HAP-1 (cell line): ENCODE measurements at places on chromosomes 3 and 15.

- DNase-seq = peak; percentile 22
Measured at GRCh38 chr3:68919000-68919399, 13.3 kb downstream of the TAFA4 start.

DNA sequence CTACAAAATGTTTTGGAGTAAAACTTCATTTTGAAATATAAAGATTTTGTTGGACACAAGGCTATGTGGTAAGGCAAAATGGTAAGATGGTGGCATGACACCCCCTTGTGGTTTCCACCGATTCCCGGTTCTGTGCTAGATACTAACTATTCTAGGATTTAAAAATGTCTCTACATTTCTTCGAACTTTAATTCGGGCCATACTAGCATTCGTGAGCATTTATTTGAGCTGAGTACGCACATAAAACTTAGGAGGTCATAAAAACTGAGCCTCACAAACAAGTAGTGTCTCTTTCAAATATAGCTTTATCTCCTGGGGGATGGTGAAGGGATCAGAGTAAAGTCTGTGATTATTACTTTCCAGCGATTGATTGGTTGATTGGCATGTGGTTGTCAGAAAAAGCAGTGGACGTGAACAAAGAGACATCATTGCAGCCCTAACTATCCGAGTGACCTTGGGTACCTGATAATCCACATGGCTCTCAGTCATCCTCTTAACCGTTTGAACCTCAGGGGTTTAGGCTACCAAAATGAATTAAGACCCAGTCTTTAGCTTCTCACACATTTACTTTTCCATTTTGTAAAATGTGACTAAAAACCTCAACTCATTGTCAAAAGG lies 1.1 kb upstream of the ZNF639 start:
- peak; percentile 56 for DNase-seq

GRCh38 chr3:170714122-170714521 lies 128.2 kb upstream of the SLC7A14 start:
- no peak for DNase-seq

DNA sequence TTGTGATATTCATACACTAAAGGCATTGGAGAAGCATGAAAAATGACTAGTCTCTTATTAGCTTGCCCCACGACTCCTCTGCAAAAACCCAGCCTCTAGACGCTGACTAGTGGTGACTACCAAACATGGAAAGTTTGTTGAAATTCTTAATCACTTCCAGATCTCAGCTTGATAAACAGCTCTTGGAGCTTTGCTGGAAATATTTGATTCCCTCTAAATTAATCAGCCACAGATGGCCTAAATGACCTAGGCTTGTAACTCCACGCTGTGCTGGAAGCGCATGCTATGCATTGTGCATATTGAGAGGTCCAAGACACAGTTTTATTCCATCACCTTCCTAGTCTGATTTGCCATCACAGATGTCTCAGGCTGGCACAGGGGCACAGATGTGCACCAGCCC lies 244.7 kb upstream of the ST8SIA2 start:
- DNase-seq = no peak

DNA sequence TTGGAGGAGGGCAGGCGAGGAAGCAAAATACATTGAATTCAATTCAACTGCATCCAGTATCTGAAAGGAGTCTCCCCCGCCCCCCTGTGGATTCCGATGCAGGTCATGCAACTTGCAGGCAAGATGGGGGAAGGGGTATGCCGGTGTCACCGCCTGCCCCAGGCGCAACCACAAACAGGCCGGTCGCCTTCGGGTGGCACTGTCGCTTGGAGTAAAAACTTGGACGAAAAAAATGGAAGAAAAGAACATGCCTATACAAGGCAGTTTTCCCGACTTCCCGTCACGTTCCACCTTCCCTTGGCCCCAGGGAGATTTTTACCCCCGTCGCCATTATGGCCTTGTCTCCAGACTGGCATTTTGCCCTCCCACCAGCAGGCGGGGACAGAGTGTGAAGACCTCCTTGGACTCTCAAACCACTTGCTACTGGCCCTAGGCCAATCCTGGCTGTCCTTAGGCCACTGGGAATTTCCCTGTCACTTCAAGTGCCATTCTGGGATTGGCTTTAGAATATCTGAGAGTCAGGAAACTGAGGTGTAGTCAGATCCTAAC lies 1.6 kb upstream of the NTRK3 start:
- DNase-seq = no peak

GRCh38 chr3:189909573-189909972 lies 211.1 kb downstream of the P3H2 start:
- DNase-seq = no peak

- no peak for DNase-seq
Measured at GRCh38 chr3:78025916-78026315, 986.0 kb downstream of the ROBO2 start.

DNA sequence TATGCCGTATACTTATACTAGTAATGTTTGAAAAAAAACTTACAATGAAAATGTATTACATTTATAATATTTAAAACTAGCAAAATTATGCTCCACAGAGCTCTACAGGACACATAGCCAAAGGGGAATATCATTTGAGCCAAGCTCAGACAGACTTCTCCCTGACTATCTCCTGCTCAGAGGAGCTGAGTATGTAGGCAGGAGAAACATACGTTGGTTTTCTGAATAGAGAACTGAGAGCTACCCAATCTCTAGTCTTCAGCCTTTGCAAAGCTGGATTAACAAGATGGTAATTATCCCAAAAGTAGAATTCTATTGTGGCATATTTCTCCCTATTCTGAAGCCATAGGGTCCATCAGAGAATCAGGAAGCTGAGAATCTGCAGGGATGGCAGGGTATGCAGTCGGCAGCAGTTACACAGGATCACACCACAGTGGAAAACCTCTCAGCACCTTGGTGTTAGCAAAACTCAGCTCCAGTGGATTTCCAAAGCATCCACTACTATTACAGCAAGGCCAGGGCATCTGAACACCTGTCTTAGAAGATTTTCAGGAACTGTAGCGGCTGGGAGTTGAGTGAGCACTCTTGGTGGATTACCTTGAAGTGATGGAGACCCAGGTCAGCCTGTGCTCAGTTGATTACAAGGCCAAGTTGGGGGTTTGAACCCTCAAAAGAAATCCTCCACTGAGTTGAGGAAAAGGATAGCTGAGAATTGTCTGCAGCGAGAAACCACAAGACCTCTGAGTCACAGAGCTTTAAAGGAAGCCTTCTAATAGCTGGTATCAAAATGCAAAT lies 30.1 kb downstream of the GPR15 start:
- no peak for DNase-seq

- no peak for DNase-seq
Measured at GRCh38 chr3:112027826-112028225, 6.7 kb upstream of the TMPRSS7 start.

GRCh38 chr3:43718296-43718695 lies 27.6 kb downstream of the ABHD5 start:
- no peak for DNase-seq
